EH (cell line): ENCODE measurements at places on chromosomes 4 and X.

- no peak for DNase-seq
These were observed 351.0 kb upstream of the NR3C2 start for GRCh38 chr4:148793221-148793620.

DNA sequence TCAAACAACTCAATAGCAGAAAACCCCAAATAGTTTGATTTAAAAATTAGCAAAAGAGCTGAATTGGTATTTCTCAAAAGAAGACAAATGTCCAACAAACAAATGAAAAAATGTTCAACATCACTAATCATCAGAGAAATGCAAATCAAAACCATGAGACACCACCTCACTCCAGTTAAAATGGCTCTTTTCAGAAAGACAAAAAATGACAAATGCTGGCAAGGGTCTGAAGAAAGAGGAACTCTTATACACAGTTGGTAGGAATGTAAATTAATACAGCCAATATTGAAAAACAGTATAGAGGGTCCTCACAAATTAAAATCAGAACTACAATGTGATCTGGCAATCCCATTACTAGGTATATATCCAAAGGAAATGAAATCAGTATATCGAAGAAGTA lies 70.4 kb downstream of the FBXL5 start:
- DNase-seq, result no peak

DNA sequence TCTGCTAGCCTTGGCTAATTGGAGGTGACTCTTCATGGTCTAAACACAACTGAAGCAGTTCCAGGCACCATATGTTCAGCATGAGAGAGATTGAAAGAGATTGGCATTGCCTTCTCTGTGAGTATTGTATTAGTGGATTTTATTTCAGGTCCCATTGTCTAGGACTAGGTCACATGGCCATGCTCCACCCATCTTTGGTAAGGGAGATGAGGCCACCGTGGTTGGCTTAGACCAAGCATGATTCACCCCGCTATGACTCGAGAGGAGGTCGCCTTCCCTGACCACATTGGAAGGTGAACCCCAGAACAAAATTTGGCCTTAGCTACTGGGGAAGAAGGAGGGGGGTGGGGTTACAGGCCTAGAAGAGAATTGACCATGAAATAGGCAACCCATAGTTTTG lies 109.9 kb upstream of the BCOR start:
- DNase-seq, result peak; percentile 15

DNA sequence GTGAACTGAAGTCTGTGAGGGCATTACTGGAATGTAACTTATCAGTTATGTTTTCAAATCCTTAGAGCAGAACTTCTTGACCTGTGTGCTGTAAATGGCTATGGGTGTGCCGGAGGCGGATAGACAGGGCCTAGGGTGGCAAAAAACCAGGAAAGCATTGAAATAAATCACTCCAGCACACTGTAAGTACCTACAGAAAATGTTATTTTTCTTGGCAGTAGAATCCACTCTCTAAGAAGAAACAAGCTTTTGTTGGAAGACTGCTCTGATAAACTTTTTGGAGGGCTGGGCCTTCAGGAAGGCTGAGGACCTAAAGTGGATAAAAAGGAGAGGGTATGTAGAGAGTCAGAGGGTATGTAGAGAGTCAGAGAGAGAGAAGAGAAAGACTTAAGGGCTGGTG lies 14.9 kb downstream of the CPE start:
- DNase-seq, result no peak

DNA sequence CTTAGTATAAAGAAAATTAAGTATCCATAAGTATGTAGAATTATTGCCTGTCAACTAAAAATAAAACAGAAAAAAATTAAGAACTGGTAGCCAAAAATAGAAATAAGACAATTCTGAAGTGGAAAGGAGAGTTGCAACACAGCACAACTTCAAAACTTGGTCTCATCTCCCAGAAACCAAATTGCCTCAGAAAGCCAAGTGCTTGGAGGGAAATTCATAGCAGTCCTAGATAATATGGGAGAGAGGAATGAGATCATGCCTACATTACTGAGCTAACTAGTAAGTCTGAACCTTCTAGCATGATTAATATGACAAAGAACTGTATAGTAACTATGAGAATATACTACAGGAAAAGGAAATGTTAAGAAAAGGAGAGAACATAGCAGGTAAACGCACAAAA lies 256.5 kb downstream of the LDB2 start:
- peak; percentile 74 for DNase-seq

DNA sequence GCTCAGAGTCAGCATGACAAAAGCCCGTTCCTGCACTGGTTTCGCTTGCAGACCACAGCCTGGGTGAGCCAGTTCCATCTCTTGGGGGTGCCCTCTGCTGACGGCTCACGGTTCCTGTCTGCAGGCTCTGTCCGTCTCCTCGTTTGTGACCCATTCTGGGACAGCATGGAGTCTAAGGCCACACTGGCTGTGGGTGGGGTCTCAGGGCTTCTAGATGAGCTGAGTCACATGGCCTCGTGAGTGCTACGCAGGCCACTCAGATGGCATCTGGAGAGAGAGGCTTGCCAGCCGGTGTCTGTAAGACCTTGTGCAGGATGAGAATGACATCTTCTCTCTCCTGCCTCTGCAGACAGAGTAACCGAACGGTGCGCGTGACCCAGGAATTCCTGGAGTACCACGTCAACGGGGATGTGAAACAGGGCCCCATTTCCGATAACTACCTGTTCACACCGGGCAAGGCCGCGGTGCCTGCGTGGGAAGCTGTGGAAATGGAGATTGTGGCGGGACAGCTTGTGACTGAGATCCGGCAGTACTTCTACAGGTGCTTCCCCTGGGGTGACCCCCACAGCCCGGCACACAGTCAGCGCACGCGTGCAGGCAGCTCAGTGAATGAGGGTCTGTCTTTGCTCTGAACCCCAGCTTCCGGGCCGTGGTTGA lies 31.6 kb upstream of the MRFAP1 start:
- no peak for DNase-seq

DNA sequence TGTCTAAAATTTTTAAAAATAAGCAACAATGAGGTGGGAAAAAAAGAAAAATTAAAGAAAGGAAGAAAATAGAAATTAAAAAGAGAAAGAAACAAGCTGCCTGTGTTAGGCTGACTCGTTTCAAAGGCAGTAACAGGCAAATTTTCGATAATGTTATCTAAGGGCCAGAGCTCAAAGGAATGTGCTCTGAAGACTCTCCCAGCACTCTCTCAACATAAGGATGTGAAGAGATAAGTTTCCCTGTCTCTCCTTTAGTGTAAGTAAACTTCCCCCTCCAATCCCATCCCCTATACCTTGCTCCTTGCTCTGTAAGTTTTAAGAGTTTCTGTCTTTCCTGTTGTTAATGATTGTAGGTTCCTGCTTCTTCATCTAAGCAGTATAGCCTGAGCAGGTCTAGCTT lies 172.8 kb downstream of the TEX13C start:
- DNase-seq, result no peak

GRCh38 chr4:100061835-100062234 lies 111.8 kb upstream of the H2AZ1 start:
- DNase-seq, result peak; percentile 73

DNA sequence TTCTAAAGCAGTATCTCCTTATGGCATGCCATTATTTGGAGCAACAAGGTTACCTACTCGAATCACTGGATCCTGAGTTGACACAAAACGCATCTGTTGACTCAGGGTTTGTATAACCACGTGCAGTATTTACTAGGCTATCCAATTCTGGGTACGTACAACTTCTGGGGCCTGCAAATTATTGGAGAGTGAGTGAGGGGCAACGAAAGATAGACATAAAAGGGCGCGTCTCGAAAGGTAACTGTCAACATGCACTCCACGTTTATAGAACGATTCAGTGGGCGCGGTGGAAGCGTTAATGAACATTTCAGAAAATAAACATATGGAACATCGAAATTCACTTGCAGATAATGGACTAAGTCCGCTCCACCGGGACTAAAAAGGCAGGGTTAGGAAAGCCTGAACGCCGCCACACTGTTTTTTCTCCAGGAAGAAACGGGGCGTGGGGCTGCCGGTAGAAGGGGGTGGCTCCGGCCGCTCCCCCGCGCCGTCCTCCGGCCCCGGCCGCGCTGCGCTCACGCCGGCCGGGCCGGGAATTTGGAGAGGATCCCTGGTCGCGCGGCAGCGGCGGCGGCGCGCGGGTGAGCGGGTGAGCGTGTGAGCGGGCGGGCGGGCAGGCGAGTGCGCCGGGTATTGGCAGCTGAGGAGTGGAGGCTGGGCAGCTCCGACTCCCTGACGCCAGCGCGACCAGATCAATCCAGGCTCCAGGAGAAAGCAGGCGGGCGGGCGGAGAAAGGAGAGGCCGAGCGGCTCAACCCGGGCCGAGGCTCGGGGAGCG lies at the start of gene SMAD1:
TSS of gene SMAD1 (plus strand) at position 690 of the 778 bp plus-strand sequence. CDS start 32,761 bp downstream, outside the sequence.
- peak; percentile 89 for DNase-seq

GRCh38 chr4:20252656-20253282 lies 1.1 kb downstream of the SLIT2 start:
- DNase-seq, result peak; percentile 61

DNA sequence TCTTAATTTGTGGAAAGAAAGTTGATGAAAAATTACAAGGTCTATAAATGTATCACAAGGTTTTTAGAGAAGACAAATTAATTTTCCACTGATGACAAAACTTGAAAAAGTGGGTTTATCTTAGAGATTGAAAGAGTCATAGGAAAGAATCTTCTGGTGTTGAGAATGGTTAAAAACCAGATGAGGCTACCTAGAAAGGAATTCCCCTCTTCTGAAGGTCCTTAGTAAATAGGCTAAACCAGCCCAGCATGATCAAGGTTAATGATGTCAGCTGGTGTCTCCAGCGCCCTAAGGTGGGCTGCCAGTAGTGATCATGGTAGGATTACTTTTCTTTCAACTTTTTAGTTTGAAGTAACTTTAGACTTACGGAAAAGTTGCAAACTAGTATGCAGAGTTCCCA lies 71.8 kb upstream of the PGRMC2 start:
- no peak for DNase-seq

DNA sequence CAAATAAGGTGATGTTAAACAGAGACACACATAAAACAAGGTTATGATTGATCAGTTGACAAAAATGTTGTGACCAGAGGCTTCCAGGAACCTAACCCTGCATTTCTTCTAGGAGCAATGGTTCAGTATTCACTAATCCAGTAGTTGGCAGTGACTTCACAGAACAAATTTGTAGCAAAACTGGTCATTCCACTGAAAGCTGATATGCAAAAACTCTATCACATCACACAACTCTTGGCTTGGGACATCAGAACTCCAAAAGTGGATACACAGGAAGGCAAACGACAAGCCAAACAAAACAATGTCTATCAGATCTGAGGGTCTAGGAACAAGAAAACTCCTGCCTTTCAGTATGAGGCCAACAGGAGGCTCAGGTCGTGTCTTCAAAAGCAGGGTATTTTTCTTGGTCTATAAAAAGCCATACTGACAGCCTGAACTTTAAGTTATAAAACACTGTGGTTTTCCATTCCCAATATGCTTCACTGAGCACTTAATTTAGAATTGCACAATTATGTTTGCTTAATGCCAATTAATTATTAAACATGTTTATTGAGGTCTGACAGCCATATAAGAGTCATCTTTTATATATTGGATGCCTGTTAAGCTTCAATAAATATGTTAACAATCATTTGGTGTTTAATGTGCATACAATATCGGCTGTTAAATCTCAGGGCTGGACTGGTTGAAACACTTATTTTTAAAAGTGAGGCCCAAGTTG lies 45.6 kb downstream of the SOD3 start:
- no peak for DNase-seq

- DNase-seq, result no peak
These were observed 80.1 kb downstream of the NPFFR2 start for GRCh38 chr4:72111863-72112262.

DNA sequence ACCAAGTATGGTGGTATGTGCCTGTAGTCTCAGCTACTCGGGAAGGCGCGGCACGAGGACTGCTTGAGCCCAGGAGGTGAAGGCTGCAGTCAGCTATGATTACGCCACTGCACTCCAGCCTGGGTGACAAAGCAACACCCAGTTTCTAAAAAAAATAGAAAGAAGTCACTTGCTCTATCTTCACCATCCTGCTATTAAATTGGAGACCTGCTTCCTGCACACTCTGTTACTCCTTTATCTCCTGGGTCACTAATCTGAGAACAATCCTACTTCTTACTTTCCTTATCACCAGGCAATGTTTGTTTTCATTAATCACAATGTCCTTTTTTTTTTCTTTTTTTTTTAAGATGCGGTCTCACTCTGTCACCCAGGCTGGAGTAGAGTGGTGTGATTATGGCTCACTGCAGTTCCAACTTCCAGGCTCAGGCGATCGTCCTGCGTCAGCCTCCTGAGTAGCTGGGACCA lies 16.2 kb downstream of the PRKX start:
- DNase-seq, result no peak

DNA sequence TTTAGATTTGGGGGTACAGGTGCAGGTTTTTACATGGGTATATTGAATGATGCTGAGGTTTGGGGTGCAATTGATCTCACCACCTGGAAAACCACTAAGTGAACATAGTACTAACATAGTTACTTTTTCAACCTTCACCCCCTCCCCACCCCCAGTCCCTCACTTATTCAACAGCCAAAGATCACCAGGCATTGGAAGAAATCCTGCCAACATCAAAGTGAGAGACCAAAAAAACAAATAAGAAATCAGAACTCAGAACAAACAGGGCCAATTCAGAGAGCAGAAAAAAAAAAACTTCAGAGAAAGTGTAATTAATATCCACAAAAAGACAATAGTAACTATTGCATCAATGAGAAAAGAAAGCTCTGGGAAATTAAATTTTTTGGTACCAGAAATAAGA lies 20.5 kb upstream of the LAP3 start:
- DNase-seq, result no peak

DNA sequence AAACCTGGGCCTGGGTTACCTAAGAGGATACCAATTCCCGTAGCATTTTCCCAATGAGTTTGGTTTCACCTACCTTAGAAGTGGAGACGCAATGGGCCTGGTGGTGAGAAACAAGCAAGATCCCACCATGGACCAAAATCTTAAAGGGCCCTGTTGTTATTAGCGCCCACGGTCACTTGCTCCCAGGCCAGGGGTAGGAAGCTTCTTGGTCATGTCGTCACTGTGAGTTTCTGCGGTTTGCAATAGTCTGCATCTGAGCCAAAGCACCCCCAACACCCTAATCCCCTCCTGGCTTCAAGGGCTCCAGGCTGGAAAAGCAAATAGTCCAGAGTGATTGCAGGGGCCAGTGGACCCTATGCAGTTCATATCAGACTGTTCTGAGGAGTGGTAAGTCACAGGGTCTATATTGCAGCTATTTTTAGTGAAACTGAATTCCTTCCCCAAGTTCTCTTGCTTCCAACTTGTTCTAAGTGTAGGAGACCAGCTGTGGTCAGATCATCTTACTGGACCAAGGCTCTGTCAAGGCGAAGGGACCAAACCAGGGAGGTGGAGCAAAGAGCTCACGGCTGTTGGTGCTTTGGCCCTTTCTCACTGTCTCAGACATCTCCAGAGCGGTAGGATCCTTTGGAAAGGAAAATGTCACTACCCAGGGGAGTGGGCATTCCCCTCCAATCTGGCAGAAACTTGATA lies 307.9 kb upstream of the F9 start:
- no peak for DNase-seq

- DNase-seq, result peak; percentile 65
These were observed 11.8 kb upstream of the DCUN1D4 start for GRCh38 chr4:51831133-51831532.
